Adrenal gland (tissue), 19 donors: ENCODE measurements at places on chromosomes 1 and 21. TPM values are rescaled to one million over a fixed set of nuclear protein-coding genes. Genes with fewer than 3 reads are reported as not detected.

DNA sequence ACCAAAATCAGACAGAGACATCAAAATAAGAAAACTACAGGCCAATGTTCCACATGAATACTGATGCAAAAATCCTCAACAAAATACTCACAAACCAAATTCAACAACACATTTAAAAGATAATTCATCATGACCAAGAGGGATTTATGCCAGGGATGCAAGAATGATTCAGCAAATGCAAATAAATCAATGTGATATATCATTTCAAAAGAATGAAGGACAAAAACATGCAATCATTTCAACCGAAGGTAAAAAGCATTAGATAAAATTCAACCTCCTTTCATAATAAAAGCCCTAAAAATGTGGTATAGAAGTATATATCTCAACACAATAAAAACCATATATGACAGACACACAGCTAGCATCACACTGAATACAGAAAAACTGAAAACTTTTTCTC lies 81.5 kb upstream of the LYPLAL1 start:
- DNase-seq: no peak

- DNase-seq: no peak
Observed at GRCh38 chr1:166605137-166605536, 234.1 kb upstream of the POGK start.

DNA sequence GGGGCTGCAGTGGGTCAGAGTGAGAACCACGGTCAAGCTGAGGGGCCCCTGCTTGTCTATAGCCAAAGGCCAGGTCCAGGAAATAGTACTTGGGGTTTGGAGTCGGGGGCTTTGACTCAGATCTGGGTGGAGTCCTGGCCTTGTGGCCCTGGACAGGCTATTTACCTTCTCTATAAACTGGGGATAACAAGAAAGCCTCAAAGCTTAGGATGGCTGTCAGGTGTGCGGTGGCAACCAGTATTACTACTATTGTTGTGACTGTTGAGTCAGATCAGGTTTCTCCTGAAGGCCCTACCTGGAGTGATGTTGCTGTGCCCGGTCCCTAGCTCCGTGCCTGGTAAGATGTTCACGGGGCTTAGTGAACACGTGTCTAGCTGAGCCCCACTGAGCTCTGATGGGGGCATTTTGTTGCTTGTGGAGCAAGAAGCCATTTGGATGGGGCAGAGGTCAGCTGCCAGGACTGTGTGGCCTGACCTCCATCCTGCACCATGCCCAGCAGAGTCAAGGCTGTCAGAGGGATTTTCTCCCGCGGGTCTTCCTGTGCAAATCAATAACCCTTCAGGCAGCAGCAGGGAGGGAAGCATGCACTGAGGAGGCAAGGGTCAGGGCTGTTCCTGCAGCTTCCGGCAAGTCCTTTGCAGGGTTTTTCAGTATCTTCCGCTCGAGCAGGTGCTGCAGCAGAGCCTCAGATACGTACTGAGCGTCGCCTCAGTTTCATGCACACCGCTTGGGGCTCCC lies 170.3 kb downstream of the CAMTA1 start:
- DNase-seq: no peak

DNA sequence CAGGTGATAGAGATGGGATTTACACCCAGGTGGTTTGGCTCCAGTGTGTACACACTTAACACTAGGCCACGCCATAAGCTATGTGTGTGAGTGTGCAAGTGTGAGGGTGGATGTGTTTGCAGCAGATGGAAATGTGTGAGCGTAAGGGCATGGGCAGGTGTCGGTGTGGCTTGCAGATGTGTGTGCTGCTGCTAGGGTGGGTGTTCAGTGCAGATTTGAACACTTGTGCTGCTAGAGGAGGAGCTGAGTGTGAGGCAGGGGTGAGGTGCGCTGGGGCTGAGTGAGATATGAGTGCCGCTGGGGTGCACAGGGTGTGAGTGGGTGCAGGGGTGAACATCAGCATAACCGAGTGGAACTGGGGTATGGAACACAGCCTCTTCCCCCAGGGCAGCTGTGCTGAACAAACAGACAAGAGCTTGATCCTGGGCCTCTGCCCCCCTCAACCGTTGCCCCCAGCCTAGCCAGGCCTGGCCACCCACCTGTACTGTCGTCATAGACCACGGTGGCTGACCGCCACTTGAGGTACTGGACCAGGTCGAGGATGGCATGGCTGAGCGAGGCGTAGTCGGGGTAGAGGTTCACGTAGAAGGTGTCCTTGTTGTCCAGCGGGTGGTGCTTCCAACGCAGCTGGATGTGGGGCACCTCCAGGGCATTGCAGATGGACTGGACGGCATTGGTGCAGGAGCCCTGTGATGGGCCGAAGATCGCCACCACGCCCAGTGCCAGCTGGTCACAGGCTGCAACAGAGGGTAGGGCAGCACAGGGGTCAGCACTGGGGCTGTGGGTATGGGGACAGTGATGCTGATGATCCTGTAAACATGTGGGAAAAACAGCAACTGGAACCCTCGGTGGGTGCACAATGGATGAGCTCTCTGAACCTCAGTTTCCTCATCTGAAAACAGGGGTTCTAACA lies 153.9 kb downstream of the GRIK3 start:
- no peak for DNase-seq

DNA sequence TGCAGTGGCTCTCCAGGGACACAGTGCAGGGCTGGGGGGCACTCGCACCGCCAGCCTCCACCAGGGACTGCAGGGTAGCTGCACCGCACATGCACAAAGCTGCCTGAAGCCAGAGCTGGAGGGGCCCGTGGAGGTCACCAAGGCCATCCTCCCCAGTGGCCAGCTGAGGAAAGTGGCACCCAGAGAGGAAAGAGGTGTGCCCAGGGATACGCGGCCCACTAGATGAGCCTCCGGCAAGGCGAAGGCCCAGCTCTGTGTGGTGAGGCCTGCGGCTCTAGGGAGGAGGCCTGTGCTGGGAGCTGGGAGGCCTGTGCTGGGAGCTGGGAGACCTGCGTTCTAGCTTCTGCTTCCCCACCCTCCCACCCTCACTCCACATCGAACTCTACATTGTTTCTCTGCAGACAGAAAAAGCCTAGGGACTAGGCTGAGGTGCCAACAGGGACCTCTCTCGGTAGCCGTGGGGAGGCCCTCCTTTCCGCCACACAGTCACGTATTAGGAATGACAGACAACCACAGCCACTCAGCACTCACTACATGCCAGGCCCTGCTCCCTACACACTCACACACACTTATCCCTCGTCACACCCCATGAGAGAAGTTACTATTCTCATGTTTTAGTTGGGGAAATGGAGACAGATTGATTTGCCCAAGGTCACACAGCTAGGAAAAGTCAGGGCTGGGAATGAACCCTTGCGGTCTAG lies 921 bp upstream of the ASCL5 start:
- no peak for DNase-seq

DNA sequence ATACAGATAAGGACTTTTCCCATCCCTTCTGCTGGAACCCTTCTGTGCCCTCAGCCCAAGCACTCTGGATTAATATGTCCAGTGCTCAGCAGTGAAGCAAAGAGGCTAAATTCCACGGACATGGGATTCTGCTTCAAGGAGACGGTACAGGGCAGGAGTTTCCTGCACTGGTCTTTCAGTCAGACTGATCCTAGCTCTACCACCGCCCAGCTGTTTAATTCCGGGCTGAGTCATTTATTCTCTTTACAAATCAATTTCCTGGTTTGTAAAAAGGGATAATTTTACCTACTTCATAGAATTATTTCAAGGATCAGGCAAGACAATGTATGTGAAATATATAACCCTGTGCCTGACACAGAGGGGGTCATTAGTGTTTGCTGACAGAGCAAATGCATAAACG lies 41.6 kb upstream of the NRDC start:
- no peak for DNase-seq

GRCh38 chr1:203320591-203321272 lies 15.4 kb downstream of the BTG2 start:
- DNase-seq: no peak

GRCh38 chr1:186102547-186103148 lies 272.4 kb downstream of the TPR start:
- DNase-seq: peak; percentile 24

- no peak for DNase-seq
Observed at GRCh38 chr1:202966006-202966898, 805 bp downstream of the CYB5R1 start.

GRCh38 chr1:211527006-211527405 lies 35.0 kb upstream of the RD3 start:
- DNase-seq: no peak

DNA sequence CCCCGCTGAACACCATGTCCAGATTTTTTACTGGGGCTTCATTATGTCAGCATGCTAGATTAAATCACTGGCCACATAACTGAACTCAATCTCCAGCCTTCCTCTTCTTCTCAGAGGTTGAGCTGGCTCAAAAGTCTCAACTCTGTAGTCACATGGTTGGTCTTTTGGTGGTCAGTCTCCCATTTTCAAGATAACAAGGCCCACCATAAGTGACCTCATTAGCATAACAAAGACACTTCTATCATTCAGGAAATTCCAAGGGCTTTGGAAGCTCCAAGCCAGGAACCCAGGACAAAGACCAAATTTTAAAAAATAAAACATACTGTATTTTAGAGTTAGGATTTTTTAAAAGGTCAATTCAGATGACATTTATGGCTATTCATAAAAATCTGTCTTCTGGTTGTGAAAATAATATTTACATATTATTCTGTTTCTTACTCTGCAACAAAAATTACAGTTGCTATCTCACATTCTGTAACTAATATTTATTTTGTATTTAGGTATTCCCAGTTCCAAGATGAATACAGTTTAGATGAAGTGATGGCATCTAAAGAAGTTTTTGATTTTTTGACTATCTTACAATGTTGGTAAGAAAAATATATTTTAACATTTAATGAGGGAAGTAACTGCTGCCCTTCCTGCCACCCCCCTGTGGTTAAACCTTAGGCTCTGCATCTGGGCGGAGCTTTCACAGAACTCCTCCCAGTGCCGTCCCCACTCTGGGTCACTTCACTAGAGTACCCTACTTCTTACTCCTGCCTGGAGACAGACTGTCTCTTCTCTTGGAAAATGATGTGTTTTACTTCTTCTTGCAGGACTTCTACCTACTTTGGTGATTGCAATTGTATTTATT lies 49.3 kb downstream of the SCP2 start:
- no peak for DNase-seq

Gene MFAP2
- polyA plus RNA-seq: 17.7 TPM

Gene SYF2
- polyA plus RNA-seq: 76.2 TPM

Gene PDIK1L
- polyA plus RNA-seq: 1.6 TPM

Gene CELA3A
- 1.6 TPM for polyA plus RNA-seq

Gene FLG2
- not detected for polyA plus RNA-seq

Gene TRABD2B
- polyA plus RNA-seq: 0.35 TPM

Gene PDC
- polyA plus RNA-seq: not detected

Gene CD52
- polyA plus RNA-seq: 14.1 TPM

Gene GBP4
- polyA plus RNA-seq: 8.9 TPM
